Right renal pelvis (tissue), 4 donors: ENCODE measurements at places on chromosomes 4 and X. TPM values are rescaled to one million over a fixed set of nuclear protein-coding genes. Genes with fewer than 3 reads are reported as not detected.

GRCh38 chrX:154981116-154981411, 41.5 kb downstream of the F8 start:
- DNase-seq = no peak

DNA sequence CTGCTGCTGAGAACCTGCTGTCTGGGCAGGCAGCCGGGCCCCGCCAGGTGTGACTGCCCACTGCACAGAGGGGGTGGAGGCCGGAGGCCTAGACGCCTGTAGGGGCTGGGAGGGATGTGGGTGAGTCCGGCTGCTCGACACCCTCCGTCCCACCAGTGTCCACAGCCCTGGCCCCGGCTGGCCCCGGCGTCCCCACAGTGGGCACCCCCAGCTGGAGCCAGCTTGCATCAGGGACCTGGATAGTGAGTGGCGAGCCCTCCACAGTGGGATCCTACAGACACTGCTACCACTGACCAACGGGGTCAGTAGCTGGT, 34.7 kb upstream of the SPON2 start:
- DNase-seq = no peak

DNA sequence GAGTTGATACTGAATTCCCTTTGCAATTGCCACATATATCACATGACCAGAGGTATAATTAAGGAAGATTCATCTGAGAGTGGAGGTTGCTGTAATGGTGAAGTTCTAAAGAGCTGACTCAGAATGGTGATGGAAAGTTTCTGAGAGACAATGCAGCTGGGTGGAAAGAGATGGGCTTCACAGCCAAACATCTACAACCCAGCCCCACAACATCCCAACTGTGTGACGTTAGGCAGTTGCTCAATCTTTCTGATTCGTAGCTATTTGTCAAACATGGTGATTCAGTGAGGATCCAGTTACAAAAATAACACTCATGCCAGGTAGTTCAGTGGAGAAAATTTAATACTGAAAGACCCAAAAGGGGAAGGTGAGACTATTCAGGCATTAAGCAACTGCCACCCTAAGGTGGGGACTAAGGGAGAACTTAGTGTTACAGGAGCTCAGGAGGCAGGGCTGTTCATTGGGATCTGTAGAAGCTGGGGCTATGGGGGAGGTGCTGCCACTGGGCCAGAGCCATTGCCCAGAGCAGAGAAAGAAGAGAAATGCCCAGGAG, 6.9 kb upstream of the AFF1 start:
- DNase-seq = no peak

DNA sequence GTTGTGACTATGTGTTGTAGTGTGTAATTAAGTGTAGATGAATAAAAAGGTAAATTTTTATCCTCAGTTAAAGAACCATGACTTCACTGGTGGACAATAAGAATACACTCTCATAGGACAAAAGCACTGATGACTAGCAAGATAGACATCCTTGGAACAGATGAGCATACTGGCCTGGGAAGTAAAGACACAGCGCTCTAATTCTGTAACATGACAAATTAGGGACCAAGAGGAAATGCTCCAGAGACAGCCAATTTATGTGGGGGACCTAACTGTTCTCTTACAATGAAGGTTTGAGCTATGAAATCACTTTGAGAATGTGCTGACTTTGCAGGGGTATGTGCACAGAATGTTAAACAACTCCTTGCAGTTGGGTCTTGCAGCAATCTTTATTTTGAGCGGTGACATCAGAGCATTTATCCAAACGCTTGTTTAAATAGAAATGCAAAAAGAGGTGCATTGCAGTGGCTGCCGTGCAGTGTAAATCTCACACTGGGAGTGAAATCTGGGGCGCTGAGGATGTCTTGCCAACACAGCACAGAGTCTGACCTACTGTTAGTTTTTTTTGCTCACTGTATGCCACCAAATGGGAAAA, 109.3 kb downstream of the MAGEC2 start:
- no peak for DNase-seq

Gene PRRG1
- polyA plus RNA-seq = 26.0 TPM

Gene MAGEC2
- polyA plus RNA-seq = not detected

Gene NOCT
- polyA plus RNA-seq = 6.3 TPM
